ENCODE measurements at places on chromosomes 16 and 17.

DNA sequence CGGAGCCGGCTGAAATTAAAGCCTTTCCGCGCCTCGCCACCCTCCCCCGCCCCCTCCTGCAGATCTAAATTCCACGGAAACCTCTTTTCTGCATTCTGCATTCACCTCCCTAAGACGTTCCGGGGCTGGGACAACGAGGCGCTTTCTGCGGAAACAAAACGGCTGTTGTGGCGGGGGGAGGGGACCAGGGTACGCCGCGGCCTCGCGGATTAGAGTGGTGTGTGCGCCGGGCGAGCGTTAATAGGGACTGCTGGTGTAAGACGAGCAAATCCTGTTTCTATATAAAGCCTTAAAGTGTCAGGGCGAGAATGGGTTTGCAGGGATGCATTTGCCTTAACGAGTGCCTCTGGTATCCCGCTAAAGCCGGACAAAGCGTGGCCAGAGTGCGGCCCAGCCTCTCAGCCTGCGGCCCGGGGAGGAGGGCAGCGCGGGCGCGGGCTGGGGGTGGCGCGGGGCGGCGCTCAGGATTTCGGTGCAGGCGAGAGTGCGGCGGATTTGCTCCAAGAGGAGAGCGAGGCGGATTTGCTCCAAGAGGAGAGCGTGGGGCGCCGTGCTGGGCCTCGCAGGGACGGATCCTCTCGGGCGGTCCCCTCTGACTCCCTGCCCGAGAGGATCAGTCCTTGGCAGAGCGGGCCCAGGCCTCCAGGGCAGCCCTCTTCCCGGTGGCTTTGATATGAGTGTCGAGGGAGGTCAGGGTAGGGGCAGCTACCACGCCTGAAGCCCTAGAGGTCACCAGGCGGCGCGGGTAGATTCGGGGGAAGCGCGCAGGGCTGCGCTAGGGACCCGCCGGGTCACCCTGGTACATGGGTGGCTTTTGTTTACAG lies 5.1 kb downstream of the BAHCC1 start:
- DNase-seq, result peak; percentile 76

GRCh38 chr16:72226136-72226535 lies 54.2 kb upstream of the PMFBP1 start:
- DNase-seq, result no peak

DNA sequence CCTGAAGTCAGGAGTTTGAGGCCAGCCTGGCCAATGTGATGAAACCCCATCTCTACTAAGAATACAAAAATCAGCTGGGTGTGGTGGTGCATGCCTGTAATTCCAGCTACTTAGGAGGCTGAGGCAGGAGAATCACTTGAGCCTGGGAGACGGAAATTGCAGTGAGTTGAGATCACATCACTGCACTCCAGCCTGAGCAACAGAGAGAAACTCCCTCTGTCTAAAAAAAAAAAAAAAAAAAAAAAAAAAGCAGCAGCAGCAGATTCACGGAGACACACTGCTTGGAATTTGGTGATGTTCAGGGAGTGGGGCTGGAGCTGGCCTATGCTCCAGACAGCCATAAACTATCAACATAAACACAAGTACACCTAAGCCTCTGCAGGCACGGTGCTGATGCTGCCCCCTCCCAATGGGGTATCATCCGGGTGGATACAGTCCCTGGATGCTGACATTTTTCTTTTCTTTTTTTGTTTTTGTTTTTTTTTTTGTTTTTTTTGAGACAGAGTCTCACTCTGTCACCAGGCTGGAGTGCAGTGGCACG lies 39.6 kb upstream of the RHOT1 start:
- DNase-seq, result peak; percentile 87

GRCh38 chr17:4740025-4740351 lies 260 bp upstream of the CXCL16 start:
- DNase-seq, result no peak

DNA sequence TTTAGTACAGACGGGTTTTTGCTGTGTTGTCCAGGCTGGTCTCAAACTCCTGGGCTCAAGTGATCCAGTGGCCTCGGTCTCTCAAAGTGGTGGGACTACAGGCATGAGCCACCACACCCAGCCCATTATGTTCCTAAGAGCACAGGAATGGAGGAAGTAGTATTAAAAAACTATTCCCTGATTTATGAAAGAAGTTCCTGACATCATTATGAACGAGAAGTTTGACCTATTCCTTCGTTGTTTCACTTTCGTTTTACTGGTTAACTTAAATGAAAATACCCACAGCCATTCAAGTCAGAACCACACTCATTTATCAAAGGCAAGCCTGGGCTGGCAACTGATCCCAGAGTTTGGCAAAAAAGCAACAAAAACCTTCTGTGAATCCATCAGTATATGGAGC lies 13.5 kb upstream of the CBX4 start:
- peak; percentile 41 for DNase-seq

DNA sequence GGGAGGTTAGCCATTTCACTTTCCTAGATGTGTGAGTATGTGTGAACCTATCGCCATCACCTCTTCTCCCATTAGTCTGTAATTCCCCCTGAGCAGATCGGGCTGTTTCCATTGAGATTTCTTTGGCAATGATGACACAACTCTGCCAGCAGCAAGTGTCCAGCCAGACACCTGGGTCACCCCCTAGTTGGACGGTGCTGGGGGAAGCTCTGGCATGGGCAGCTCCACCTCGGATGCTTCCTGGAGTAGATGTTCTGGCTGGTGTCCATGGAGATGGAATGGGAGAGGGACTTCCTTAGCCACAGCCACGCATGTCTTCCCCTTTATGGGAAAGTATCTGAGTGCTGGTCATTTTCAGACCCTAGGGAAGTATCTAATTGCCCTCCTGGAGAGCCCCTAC lies 247.9 kb upstream of the RPL38 start:
- no peak for DNase-seq

- DNase-seq, result no peak
Observed at GRCh38 chr17:7854851-7855659, at the start of gene TMEM88. Gene TMEM88 (plus strand): TSS chr17:7855066. CDS start chr17:7855075, 9 bp downstream.

- DNase-seq, result no peak
Observed at GRCh38 chr17:69090365-69090764, 29.6 kb upstream of the ABCA9 start.

DNA sequence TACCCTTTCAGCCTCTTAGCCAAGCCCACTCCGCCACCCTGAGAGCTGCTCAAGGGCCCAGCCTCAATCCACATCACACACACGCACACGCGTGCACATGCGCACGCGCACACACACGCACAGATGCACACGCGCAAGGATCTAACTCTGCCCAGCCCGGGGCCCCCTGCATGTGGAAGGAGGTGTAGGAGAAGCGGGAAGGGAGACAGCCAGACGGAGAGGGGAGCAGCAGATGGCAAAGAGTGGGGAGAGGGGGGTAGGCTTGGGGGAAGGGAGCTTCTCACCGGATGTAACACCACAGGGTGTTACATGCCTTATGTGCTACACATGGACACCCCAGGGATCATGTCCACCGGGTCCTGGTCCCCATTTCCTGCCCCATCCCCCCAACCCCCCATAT lies 15.3 kb downstream of the DLG4 start:
- DNase-seq, result no peak

GRCh38 chr16:64364416-64364815 lies 757.4 kb downstream of the CDH11 start:
- DNase-seq, result no peak

GRCh38 chr17:79623786-79624717 lies 13.2 kb upstream of the RBFOX3 start:
- no peak for DNase-seq

DNA sequence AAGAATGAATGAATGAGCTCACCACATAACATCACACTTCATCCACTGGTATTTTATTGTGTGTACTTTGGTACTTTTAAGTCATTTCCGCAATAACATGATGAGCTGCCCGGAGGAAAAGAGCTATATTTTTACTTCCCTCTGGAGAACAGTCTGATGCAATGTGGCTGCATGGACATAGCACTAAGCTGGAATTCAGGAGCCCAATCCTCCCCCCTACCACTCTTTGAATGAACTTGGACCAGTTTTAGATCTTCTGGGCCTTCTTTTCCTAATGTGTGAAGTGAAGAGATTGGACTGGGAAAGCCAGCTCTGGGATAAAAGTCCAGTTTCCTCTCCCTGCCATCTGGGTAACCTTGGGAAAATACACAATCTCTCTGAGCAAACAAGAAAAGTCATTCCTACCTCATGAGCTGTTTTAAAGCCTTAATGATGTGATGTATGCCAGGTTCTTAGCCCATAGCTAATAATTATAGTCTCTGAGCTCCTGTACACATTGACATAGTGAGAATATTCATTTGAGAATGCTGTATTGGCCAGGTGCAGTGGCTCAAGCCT lies 79.3 kb downstream of the ABCC12 start:
- peak; percentile 80 for DNase-seq

- no peak for DNase-seq
Observed at GRCh38 chr17:76119409-76120371, 16.1 kb upstream of the EXOC7 start.

DNA sequence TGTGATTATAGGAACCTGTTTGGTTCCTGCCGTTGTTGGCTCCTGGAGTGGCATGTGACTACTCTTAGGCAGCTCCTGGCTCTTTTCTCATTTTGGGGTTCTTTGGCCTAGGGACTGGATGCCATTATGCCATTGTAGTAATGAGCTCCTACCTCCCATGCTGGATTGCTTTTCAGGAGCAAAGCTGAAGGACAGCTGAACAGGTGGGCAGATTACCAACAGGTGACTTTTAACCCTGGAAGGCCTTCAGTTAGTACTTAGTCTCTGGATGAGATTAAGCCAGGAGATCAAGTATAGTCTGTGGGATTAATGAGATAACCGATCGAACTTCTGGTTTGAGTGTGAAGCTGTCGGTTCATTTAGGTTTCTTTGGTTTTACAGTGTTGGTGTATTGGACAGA lies 25.2 kb downstream of the WIPF2 start:
- no peak for DNase-seq

DNA sequence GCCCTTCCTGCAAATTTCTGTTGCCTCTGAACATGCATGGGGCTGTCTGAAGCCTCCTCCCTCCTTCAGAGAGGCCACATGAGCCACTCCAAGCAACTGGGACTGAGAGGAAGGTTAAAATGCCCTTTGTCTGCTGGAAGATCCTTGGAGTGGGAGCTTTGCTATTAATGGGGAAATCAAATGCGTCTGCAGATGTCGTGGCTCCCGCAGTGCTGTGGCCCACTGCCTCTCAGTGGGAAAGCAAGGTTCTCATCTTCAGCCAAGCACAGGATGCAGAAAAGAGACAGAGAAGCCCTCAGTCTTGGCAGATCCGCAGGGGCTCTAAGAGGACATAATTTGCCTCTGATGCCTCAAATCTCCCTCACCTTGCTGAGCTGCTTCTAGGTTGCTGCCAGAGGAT lies 34.8 kb downstream of the PEMT start:
- no peak for DNase-seq

DNA sequence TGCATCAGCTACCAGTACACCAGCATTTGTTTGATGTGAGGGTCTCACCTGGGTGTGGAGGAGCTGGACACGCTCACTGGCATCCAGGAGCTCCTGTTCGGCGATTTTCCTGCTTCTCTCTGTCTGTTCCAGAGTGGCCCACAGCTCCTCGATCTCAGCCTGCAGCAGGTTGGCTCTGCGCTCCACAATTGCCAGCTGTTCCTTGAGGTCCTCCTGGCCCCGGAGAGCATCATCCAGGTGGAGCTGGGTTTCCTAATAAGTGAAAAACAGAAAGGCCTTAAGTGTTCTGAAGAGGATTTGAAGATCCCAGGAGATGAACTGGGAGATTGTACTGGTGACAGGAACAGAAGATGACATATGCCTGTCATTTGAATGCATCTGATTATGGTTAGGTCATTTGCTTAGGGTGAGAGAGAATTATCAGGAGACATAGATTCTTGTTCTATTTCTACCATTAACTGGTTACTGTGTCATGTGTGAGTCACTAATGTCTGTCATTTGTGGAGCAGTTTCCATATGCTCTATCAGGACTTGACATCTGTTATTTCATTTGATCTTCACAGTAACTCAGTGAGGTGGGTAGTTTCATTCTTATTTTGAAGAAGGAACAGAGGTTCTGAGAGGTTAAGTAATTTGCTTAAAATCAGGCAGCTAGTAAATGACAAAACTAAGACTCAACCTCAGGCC lies 21.5 kb upstream of the MYH13 start:
- DNase-seq, result no peak

DNA sequence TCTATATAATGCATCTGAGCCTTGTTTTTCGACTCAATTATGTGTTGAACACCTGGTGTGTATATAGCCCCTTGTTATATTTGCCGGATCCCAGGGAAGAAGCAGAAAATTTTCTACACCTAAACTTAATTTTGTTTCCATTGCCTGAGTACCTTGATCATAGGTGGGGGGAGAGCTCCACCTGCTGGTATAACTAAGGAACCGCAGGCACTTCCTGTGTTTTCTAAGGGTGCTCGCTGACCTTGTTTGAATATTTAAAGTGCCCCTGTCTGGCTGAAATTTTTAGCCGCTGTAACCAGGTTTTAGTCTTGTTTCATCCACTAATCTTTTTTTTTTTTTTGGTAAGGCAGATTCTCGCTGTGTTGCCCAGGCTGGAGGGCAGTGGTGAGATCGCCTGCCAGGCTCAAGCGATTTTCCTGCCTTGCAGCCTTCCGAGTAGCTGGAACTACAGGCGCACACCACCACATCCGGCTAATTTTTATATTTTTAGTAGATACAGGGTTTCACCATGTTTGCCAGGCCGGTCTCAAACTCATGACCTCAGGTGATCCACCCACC lies 6.5 kb upstream of the NUBP1 start:
- DNase-seq, result peak; percentile 74

DNA sequence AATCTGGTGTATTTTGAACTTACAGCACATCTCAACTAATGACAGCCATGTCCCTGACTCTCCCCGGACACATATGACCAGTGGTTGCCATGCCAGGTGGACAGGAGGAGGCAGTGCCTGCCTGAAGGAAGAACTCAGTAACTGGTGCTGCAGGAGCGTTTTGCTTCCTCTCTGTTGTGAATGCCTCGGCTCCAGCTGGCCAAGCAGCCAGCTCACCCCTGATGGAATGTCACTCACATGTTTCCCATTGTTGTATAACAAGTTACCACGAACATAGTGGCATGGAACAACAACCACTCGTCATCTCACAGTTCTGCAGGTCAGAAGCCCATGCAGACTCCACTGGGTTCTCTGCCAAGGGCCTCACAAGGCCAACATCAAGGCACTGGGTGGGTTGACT lies 20.1 kb upstream of the IRF8 start:
- DNase-seq, result peak; percentile 86

DNA sequence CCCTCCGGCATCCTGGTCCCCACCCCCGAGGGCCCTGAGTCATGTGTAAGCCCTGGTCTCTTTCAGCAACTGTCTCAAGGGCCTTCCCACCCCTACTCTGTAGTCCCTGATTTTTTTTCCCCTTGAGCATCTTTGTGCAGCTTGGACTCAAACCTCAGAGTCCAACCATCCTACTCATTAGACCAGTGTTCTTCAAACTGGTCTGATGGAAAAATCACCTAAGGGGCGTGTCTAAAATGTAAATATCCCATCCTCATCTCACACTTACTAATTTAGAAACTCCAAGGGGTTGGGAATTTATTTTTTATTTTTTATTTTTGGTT lies 624 bp downstream of the G6PC3 start:
- DNase-seq, result no peak

- DNase-seq, result peak; percentile 61
Observed at GRCh38 chr17:42275527-42276358, 448 bp downstream of the STAT5B start.

- no peak for DNase-seq
Observed at GRCh38 chr16:6286176-6286575, 1046.5 kb upstream of the RBFOX1 start.

GRCh38 chr16:48385253-48386150 lies at the start of gene SIAH1:
Gene SIAH1 (minus strand): TSS chr16:48385413. CDS start chr16:48362428, 22,985 bp downstream.
- peak; percentile 85 for DNase-seq

GRCh38 chr17:79295307-79295706 lies 220.7 kb downstream of the ENGASE start:
- no peak for DNase-seq

GRCh38 chr16:3020247-3020603 lies at the start of gene TNFRSF12A:
Gene TNFRSF12A (plus strand): TSS chr16:3020368. CDS start chr16:3020398, 30 bp downstream.
- peak; percentile 85 for DNase-seq

Measured in EH (cell line).